H4 (cell line): ENCODE measurements at places on chromosomes 3 and 15. TPM values are rescaled to one million over a fixed set of nuclear protein-coding genes. Genes with fewer than 3 reads are reported as not detected.

The SPRED1 gene
- 10.1 and 15.6 TPM in 2 replicates for total RNA-seq

The PLA2G4D gene
- not detected in 2 replicates for total RNA-seq

The MYLK gene
- total RNA-seq: 25.1 and 28.4 TPM in 2 replicates

The TAMM41 gene
- total RNA-seq: 7.6 and 17.2 TPM in 2 replicates

The STRC gene
- 0.08 TPM in 1 of 2 replicates, not detected in the other for total RNA-seq

The DNAH12 gene
- total RNA-seq: 0.06 TPM in 1 of 2 replicates, not detected in the other

The EIF4A2 gene
- total RNA-seq: 416 and 440 TPM in 2 replicates

The PLSCR5 gene
- total RNA-seq: not detected in 2 replicates

DNA sequence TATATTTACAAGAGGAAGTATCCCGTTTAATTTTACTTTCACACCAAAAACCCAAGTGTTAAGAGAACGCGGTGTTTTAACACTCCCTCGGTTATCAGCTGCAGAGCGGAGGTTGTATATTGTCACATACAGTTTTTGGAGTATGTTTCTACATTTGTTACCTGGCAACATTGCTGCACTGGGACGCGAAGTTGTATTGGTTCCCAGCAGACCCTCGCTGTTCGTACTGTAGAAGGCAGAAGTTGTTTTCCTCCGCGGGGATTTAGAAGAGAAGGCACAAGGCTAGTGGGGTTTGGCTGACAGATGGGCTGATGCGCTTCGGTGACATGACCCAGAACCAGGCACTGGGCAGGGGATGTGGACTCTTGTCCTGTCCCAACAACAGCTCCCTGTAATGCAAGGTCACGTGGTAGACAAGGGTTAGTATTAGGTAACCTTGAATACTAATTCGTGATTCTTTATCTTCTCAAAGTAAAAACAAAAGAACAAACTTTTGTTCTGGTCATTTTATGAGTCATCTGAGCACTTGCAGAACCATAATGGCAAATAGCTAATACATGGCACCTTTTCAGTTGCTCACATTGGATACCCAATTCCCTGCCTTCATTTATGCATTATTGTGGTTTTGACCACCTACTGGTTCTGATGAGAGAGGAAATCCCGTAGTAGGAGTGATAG lies 230.4 kb upstream of the BHLHE40 start:
- DNase-seq: no peak

- DNase-seq: no peak
Measured at GRCh38 chr3:136624371-136624770, 127.8 kb downstream of the STAG1 start.

- DNase-seq: no peak
Measured at GRCh38 chr15:56582785-56583184, 117.8 kb upstream of the MNS1 start.

DNA sequence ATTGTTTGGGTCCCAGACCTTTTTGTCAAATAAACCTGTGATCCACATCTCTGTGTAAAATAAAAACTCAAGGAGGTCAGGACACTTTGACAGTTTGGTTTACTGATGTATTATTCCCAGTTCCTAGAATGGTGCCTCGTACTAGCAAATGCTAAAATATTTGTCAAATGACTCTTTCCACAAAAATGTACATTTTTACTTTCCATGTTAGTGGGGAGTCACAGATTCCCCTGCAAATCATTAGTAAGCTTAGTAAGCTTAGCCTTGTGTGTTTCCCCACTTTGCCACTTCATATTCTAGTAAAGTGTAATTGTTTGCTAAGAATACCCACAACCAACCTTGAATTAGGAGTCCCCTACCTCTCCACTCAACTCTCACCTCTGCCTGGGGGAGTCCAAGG lies 2.4 kb upstream of the MAGI1 start:
- DNase-seq: no peak

DNA sequence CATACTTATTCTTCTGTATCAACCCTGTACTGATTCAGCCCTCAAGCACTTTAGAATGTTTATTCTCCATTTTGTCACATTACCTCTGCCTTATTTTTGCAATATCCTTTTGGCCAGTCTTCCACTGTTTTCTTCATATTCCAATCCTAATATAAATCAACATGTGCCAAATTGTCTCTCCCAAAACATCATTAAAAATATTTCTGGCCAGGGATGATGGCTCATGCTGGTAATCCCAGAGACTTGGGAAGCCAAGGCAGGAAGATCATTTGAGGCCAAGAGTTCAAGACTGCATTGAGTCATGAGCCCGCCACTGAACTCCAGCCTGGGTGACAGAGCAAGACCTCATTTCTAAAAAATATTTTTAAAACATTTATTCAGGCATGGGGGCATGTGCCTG lies 641.4 kb upstream of the CBLB start:
- DNase-seq: no peak

GRCh38 chr3:46717447-46718231 lies at the start of gene PRSS50:
TSS of gene PRSS50 (minus strand) at chr3:46717869. CDS start at chr3:46717824, 45 bp downstream.
- DNase-seq: no peak

- no peak for DNase-seq
Measured at GRCh38 chr3:109336291-109336861, 970 bp downstream of the DPPA4 start.

- DNase-seq: no peak
Measured at GRCh38 chr3:48945891-48946549, 27.4 kb downstream of the ARIH2 start.

DNA sequence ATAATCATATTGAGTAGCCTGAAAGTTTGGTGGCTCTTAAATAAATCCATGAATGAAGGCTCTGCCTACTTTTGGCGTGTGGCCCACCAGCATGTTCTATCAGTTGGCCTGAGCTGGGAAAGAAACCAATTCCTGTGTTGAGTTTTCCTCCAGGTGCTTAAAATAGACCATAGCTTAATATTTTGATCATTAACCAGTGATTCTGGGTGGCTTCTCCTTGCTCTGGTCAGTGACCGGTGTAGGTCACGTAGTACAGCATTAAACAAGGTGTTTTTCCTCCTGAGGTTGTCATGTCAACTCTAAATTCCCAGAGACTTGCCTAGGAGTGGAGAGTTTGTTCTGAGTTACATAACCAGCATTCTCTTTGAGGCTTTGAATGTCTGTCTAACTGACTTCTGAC lies 1.3 kb downstream of the HHLA2 start:
- DNase-seq: no peak

- DNase-seq: no peak
Measured at GRCh38 chr3:20056725-20057611, 16.7 kb downstream of the KAT2B start.
